ENCODE measurements at places on chromosomes 2 and 18.

DNA sequence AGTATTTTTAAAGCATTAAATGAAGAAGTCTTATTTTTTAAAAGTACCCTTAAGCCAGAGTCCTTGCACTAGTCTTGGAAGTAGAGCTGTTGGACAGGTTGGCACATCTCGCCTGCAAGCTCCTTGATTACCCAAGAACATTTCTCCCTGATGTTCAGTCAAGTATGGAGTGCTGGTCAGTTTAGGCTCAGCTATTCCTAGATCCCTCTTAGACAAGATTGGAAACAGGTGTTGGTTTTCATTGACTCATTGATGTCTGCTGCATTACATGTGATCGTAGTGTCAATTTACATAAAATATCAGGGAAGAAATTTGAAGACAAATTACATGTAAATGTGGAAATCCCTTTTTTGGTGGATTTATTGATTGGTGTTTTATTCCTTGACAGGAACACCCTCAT lies 170.4 kb downstream of the ZNF407 start:
- DNase-seq: no peak

DNA sequence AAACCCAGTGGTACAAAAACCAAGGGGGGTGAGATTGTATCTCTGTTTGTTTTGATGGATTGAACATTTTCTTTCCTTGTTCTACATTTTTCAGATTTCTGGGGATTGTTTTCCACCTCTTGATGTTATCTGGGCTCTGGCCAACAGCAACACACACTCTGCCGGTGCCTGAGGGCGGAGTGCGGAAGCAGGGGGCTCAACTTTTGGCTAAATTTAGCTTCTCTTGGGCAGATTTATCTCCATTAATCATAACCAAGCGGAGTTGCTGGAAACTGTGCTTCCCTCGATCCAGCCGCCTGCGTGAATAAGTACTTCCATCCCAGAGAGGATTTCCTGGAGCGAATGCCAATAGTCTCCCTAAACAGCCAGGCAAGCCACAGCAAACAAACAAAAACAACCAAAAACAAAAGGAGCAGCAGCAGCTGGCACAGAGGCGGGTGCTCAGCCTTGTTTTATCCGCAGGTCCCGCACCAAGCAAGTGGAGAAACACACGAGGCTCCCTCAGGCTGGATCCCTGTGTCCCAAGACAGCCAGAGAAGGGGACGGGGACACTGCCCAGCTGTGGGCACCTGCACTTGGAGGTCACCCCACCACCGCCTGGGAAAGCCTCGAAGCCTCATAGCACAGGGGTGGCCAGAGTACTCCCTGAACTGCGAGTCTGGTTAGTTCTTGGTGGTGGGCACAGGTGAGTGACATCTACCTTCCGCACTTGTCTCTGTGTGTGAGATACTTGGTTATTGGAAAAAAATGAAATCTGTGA lies 143.4 kb downstream of the NDUFA10 start:
- no peak for DNase-seq

DNA sequence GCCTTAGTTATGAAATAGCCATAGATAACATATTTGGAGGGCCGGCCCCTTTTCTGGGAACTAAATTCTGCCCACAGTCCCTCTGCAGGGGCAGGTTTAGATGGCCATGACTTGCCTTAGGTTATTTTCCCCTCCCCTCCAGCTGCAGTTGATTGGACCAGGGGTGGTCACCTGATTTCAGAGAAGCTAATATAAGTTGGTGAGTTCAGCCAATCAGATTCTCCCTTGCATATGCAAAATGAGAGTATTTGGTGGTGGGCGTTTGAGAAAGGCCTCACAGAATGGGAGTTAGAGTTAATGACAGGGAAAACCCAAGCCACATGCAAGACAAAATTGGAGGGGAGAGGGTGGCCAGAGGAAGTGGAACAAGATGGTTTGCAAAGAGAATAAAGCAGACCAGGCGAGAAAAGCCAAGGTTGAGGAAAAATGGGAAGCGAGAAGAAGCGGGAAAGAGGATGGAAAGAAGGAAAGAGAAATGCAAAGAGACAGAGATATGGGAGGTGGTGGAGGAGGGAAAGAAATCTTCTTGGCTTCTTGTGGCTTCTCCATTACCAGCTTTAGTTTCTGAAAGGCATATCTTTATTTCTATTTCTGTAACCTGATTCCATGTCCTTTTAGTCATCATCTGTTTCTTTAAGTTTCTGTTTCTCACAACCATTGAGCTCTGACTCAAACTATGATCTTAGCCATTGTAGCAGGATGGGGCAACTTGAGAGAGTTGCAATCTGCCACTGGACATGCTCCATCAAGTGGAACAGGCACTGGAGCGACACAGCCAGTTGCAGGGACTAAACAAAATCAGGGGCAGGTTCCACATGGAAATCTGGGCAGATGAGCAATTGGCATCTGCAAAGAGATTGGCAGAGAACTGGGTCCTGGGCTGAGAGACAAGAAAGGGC lies 108.1 kb upstream of the SIX3 start:
- no peak for DNase-seq

GRCh38 chr2:148666555-148666954 lies 22.0 kb downstream of the EPC2 start:
- DNase-seq: no peak

- DNase-seq: no peak
These were observed 34.2 kb downstream of the ATOH8 start for GRCh38 chr2:85787981-85788340.

- no peak for DNase-seq
These were observed 36.8 kb upstream of the SEMA4C start for GRCh38 chr2:96906729-96907114.

DNA sequence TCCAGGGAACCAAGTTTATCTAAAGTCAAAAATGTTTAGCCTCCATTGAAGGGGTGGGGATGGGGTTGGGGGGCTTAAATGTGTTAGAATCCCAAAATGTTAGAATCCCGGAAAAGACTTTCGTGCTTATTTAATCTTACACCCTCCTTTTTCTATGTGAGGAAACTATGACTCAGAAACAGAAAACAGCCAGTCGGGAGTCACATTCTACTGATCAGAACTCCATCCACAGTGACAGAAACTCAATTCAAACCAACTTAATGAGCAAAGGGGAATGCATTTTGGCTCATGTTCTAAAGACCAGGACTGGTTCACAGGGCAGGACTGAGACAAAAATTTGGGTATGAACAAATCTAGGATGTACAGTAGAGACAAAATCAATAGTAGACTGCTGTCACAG lies 31.9 kb upstream of the AFTPH start:
- DNase-seq: no peak

Data from activated CD8-positive, alpha-beta memory T cell treated with anti-CD3 and anti-CD28 coated beads for 4 hours (primary cell).